ENCODE measurements at places on chromosomes 12 and 14. TPM values are rescaled to one million over a fixed set of nuclear protein-coding genes. Genes with fewer than 3 reads are reported as not detected.

GRCh38 chr14:75527449-75528163, 5.3 kb downstream of the BATF start:
- H3K4me3 ChIP-seq, result no peak overlapping the region
- no peak for DNase-seq
- no peaks in the 10 kb centered on the region for H3K4me1 ChIP-seq
- no peak overlapping the region for H3K27ac ChIP-seq
- H3K27me3 ChIP-seq, result no peaks in the 10 kb centered on the region

DNA sequence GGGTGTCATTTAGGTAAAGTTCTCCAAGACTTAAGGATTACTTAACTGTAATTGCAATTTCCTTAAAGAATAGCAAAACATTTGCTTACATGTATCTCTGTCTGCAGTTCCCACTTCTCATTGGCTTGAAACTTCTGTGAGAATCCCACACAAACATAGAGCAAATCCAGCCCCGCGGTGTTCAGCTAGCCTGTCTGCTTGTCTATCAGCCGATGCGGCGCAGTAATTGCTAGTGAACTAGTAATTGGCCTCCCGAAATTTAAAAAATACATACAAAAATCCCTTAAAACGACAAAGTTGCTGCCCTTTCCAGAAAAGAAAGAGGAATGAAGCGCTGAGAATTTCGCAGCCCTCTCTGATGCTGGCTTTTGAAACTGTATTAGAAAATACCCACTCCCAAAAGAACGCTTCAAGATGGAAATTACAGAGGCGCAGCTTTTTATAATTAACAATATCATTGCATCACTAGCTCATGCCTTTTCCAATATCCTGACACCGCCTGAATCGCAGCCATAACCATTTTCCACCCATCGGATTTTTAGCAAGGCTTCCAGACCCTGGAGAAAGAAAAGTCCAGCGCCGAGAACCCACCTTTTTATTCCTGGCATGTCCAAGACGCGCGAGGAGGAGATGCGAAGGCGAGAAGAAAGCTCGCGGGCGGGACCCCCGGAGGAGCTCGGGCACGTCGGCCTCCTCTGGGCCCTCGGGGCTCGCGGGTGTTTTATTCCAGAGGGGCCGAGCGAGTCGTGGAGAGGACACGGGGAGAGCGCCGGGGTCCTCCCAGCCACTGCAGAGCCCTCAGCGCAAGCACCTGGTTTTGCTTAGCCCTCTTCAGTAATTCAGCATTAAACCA, 646 bp downstream of the FBLN5 start:
- peak overlapping the region; percentile 47 for H3K4me3 ChIP-seq
- no peaks in the 10 kb centered on the region for H3K36me3 ChIP-seq
- peaks cover 69% of the 10 kb centered on the region for H3K27me3 ChIP-seq
- H3K27ac ChIP-seq, result no peak overlapping the region
- DNase-seq, result no peak
- no peaks in the 10 kb centered on the region for H3K4me1 ChIP-seq

DNA sequence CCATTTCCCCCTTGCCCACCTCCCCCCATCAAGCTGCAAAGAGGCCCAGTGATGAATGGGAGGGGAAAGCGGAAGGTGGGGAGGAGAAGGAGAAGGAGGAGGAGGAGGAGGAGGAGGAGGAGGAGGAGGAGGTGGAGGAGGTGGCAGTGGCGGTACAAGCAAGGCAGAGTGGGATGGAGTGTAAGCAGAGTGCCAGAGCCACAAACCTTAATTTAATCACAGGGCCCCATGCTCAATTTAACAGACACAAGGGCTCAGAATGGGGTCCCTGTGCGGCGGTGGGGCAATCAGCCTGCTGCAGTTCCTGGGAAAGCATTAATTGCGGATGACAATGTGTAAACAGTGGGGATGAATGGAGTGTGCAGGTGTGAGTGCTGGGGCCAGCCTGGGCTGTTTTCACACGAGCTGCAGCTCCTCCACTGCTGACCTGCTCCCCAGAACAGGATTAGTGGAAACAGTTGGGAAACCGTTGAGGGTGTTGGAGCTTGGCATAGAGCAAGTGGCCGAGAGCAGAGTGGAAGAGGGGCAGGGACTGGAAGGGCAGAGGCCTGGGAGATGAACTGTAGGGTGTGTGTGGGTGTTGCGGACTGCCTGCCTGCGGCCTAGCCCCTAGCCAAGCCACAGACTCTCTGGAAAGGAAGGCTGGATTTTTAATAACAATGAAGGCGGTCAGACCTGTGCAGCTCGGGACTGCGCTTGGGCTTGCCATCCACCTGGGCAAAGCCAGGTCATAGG, 36.4 kb upstream of the SMOC1 start:
- H3K27me3 ChIP-seq, result no peaks in the 10 kb centered on the region
- no peak overlapping the region for H3K4me3 ChIP-seq
- peak overlapping the region; percentile 98 for H3K27ac ChIP-seq
- H3K4me1 ChIP-seq, result peaks cover 54% of the 10 kb centered on the region
- DNase-seq, result peak; percentile 93

DNA sequence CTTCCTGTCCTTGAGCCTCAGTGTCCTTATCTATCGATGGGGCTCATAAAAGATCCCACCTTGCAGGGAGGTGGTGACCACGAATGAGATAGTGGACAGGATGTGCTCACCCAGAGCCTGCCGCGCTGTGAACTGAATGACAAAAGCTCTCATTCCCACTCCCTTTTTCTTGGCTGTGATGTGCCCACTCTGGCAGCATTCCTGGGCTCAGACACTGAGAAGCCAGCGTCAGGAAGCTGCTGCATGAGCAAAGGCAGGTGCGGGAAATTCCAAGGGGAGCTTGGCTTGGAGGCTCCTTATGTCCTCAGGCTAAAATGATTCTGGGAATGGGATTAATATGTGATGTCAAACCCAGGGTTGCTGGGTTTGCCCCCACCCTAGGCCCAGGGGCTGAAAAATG, 61.6 kb downstream of the EFCAB11 start:
- H3K27ac ChIP-seq, result no peak overlapping the region
- no peaks in the 10 kb centered on the region for H3K4me1 ChIP-seq
- no peaks in the 10 kb centered on the region for H3K27me3 ChIP-seq
- no peak overlapping the region for H3K4me3 ChIP-seq
- no peaks in the 10 kb centered on the region for H3K36me3 ChIP-seq

DNA sequence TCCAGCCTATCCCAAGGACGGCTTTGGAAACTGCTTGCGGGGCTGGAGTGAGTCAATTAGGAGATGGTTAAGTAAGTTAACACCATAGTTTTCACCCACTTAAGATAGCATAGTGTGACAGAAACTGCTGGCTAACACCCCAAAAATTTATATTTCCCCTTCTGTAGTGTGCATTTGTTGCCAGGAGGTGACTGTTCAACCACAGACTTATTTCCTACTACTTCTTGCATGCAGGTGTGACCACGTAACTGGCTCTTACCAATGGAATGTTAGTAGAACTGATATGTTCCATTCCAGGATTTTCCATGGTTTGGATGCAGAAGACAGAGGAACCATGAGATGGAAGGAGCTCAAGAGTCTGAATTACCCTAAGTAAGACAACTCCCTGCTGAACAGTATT, 52.9 kb upstream of the SLC35F4 start:
- H3K36me3 ChIP-seq, result no peaks in the 10 kb centered on the region
- H3K27me3 ChIP-seq, result no peaks in the 10 kb centered on the region
- H3K27ac ChIP-seq, result no peak overlapping the region
- H3K4me3 ChIP-seq, result no peak overlapping the region

DNA sequence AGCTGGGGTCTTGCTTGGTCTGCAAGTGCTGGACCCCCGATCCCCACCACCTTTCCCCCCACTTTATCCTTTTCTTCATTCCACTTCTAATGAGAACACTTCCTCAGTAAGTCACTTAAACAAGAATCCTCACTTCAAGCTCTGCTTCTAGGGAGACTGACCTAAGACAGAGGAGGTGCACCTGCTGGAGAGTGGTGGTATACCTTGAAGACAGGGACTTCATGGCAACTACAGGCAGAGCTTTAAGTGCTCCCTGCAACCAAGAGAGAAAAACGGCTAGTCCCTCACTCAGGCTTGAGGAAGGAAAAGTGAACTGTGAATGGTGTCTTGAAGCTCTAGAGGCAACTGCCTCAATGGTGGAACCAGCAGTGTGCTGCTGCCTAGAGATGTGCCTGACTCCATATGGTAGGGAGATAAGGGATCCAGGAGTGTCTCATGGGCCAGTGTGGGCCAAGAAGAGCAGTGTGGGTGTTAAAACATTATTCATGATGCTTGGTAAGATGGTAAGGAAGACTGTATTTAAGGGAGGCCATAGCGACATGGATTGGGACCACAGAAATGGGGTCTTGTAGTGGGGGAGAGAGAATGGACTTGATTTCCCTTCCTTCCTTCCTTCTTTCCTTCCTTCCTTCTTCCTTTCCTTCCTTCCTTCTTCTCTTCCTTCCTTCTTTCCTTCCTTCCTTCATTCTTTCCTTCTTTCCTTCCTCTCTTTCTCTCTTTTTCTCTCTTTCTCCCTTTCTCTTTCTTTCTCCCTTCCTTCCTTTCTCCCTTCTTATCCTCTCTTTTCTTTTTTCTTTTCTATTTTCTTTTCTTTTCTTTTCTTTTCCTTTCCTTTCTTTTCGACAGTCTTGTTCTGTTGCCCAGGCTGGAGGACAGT, 96.2 kb upstream of the NAP1L1 start:
- no peaks in the 10 kb centered on the region for H3K36me3 ChIP-seq
- no peak for DNase-seq
- no peak overlapping the region for H3K27ac ChIP-seq
- no peaks in the 10 kb centered on the region for H3K4me1 ChIP-seq

- H3K27me3 ChIP-seq, result no peaks in the 10 kb centered on the region
- no peaks in the 10 kb centered on the region for H3K36me3 ChIP-seq
- H3K4me3 ChIP-seq, result no peak overlapping the region
- no peaks in the 10 kb centered on the region for H3K4me1 ChIP-seq
Observed at GRCh38 chr12:112236386-112236785, 111.0 kb downstream of the TRAFD1 start.

- peaks cover 11% of the 10 kb centered on the region for H3K4me1 ChIP-seq
- no peaks in the 10 kb centered on the region for H3K36me3 ChIP-seq
- no peaks in the 10 kb centered on the region for H3K27me3 ChIP-seq
- DNase-seq, result no peak
- no peak overlapping the region for H3K27ac ChIP-seq
Observed at GRCh38 chr12:76611533-76611932, 52.0 kb upstream of the OSBPL8 start.

GRCh38 chr14:32259368-32260013, 56.4 kb upstream of the RNU6-8 start:
- H3K36me3 ChIP-seq, result no peaks in the 10 kb centered on the region
- no peak overlapping the region for H3K27ac ChIP-seq
- peaks cover 8% of the 10 kb centered on the region for H3K4me1 ChIP-seq
- H3K27me3 ChIP-seq, result no peaks in the 10 kb centered on the region
- peak; percentile 6 for DNase-seq

DNA sequence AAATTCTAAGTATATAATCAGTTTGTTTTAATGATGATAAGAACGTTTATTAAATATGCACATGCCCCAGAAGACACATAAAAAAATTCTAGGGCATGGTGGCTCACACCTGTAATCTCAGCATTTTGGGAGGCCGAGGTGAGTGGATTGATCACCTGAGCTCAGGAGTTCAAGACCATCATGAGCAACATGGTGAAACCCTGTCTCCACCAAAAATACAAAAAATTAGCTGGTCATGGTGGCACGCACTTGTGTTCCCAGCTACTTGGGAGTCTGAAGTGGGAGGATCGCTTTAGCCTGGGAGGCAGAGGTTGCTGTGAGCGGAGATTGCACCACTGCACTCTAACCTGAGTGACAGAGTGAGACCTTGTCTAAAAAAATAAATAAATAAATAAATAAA, 4.0 kb downstream of the CD69 start:
- no peak for DNase-seq
- H3K4me1 ChIP-seq, result peaks cover 9% of the 10 kb centered on the region
- no peak overlapping the region for H3K27ac ChIP-seq
- H3K4me3 ChIP-seq, result no peak overlapping the region
- no peaks in the 10 kb centered on the region for H3K27me3 ChIP-seq

DNA sequence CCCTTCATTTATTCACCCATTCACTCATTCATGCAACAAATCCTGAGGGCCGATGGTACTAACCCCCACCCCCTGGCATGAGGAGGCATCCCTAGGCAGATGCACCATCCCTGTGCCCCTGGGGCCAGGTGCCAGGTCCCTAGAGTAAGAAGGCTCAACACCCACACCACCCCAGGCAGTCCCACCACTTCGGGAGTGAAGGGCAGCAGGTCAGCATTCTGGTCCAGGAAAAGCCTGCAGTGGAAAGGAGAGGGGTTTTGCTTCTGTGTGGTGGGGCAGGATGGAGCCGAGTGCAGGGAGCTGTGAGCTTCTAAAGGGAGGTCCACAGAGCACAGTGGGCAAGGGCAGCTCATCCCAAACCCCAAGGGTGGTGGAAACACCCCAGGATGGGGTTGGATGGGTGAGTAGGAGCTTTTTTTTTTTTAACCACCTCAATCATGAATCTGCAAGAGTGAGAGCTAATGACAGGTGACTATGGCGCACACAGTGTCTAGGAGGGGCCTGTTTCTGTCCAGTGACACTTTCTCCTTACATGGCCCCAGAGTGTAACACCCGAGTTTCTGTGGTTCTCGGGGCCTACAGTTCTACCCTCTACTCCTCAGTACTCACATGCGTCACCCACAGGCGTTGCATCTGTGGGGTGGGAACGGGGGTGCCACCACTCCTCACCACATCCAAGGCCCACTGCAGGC, 414.3 kb downstream of the TMEM121 start:
- H3K27ac ChIP-seq, result no peak overlapping the region
- H3K27me3 ChIP-seq, result no peaks in the 10 kb centered on the region
- no peak overlapping the region for H3K4me3 ChIP-seq
- no peak for DNase-seq
- no peaks in the 10 kb centered on the region for H3K36me3 ChIP-seq

- H3K27me3 ChIP-seq, result no peaks in the 10 kb centered on the region
- DNase-seq, result no peak
- H3K36me3 ChIP-seq, result no peaks in the 10 kb centered on the region
- no peak overlapping the region for H3K27ac ChIP-seq
- H3K4me1 ChIP-seq, result peaks cover 20% of the 10 kb centered on the region
- no peak overlapping the region for H3K4me3 ChIP-seq
Observed at GRCh38 chr14:28323366-28323765, 443.2 kb upstream of the FOXG1 start.

GRCh38 chr12:58249610-58250009, 308.2 kb downstream of the ATP23 start:
- DNase-seq, result no peak
- H3K4me3 ChIP-seq, result no peak overlapping the region
- H3K27ac ChIP-seq, result no peak overlapping the region
- peaks cover 3% of the 10 kb centered on the region for H3K4me1 ChIP-seq
- H3K36me3 ChIP-seq, result no peaks in the 10 kb centered on the region

FOXA1 gene
- 0.99 TPM for total RNA-seq

SCNN1A gene
- 1.2 TPM for total RNA-seq

SELPLG gene
- total RNA-seq, result not detected

NUP107 gene
- total RNA-seq, result 231 TPM

NOS1 gene
- 0.11 TPM for total RNA-seq

ZFYVE26 gene
- 22.3 TPM for total RNA-seq

FLRT2 gene
- total RNA-seq, result 8.7 TPM

POTEG gene
- not detected for total RNA-seq

TGM1 gene
- 2.6 TPM for total RNA-seq

CCDC197 gene
- total RNA-seq, result not detected

MRPL52 gene
- total RNA-seq, result 28.1 TPM
